ENCODE measurements at places on chromosomes 2 and 18.

DNA sequence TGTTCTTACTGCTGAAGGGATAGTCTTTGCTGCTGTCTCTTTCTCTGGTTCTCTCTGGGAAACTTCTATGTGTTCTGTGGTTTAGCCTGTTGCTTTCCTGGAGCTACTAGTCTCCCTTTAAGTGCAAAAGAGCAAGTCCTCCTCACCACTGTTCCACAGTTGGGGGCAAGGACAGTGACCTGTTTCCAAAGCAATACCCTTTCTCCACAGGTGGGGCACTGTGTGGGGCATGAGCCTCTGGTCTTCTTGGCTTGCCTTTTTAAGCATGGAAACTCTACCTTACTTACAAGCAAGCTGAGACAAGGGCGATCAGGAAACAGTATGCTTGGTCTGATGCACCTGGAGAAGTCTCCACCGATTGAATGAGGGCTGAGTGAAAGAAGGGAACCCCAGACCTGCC is 156.7 kb downstream of the CPS1 start:
- DNase-seq: no peak

DNA sequence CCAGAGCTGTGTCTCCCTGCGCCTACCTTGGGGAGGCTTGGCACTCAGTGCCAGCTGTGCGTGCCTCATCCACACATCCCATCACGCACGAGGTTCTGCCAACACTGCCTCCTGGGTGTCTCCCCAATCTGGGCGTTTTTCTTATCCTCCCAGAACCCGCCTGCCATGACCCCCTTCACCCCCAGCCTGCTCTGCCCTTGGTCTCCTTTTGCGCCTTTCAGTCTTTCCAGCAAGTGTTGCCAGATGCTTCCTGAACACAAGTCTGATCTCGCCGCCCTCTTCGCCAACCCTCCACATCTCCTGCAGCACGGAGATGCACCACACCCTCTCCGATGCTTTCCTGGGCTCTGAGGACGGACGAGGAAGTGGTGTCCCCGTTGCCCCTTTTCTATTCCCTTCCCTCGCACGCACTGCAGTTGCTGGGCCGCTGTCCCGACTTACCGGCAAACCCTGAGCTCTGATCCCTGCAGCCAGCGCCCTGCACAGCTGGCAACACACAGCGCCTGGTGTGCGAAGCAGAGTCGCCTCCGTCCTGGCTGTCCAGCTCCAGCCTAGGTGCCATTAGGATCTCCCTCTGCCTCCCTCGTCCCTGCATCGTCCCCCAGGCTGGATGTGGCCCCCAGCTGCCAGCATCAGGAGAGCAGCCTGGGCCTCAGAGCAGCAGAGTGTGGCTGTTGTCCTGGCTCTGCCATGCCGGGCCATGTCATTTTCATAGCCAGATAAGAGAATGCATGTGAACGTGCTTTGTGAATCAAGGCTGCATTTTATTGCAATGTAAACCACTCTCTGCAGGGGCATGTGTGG is 22.6 kb upstream of the ALLC start:
- DNase-seq: no peak

- no peak for DNase-seq
These were observed 115.4 kb downstream of the CCDC85A start for GRCh38 chr2:56299171-56299691.

DNA sequence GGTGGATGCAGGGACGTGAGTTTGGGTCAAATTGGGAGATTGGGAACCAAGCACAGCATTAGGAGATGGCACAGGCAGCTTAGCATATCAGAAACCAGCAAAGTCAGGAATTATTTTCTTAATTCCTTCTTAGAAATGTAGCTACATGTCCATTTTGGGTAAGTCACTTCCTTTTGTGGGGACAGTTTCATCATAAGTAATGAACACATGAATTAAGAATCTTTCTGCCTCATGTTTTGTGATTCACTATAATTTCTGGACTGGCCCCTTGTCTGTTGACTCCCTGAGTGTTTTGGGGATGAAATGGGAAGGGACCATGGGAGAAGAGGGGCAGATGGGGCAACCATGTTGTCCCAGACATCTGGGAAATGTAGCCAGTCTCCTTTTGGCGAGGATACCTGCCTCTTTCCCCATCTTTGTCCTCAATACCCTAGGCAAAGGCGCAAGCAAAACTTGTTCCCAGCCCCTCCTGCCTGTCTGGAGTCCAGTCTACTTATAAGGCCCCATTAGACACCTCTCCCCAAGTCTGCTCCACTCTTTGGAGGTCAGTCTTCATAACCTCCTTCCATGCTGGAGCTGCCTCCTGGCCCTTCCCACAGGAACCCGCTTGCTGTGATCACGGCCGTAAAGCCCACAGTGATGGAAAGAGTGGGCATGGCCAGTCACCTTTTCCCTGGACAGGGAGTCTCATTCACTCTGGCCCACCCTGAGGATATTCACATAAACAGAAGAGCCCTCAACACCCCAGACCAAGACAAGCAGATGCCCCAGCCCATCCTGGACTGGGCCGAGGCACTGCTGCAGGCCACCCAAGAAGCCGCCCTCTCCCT is 25.7 kb downstream of the MTHFD2 start:
- DNase-seq: no peak

GRCh38 chr2:38735999-38736320 is 15.2 kb downstream of the SRSF7 start:
- no peak for DNase-seq

DNA sequence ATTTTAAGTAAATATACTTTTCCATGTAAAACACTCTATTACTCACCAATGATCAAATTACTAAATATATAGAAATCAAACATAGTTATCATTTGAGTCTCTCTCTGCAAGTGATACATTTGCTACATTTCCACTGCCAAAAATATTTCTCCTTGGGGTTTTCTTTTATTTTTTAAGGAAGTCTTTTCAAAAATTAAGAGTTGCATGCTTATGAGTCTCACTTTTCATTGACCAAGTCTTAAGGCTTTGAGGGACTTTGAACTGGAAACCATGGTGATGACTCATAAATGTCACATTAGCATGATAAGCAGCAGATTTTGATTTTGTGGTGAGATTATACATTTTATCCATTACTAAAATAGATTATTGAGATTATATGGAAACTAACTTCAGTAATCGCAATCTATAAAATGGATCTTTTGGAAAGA is 152.9 kb downstream of the FAM124B start:
- no peak for DNase-seq

- no peak for DNase-seq
These were observed 30.2 kb upstream of the SPP2 start for GRCh38 chr2:234020332-234020731.

DNA sequence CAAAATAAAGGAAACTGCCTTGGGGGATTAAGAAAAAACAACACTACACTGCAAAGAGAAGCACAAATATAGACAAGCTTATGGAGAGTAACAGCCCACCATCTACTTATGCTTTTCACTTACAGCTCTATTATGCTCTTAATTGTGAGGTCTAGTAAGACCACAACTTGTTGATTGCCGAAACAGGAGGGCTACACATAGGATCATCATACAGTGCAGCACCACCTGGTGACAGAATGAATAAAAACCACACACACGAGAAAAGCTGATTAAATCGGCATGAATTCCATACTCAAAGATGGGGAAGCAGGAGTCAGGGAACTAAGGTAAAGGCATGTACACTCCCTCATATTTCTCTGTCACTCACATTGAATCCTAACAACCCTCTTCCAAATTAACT is 259.2 kb downstream of the IKZF2 start:
- no peak for DNase-seq

DNA sequence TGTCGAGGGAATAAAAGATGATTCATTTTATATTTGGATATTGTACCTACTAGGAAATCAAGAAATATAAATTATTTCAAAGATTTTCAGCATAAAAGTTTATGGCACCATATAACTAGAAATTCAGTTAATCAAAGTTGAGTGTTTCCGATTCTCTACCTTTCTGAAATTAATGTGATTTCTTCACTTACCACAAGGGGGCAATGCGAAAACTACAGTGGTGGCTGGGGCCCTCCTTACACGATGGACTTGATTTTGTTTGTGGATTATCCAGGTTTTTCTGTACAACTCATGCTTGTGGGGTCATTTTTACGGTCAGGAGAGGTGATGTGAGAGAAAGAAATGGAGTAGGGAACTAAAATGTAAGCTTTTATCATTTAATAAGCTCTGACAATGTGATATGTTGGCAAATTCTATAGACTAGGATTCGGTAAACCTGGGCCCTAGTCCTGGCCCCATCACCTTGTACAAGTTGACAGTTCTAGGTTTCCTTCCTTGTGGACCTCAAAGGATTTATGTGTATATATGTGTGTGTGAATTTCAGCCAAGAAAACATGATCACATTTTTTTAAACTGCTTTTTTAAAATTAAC is 47.6 kb downstream of the G6PC2 start:
- DNase-seq: no peak

- DNase-seq: no peak
These were observed 295.1 kb downstream of the GALR1 start for GRCh38 chr18:77544792-77545191.

- DNase-seq: peak; percentile 81
These were observed at the start of gene NPHP1 for GRCh38 chr2:110204408-110205385. TSS of gene NPHP1 (minus strand) at chr2:110205013. CDS start at chr2:110204968, 45 bp downstream.

DNA sequence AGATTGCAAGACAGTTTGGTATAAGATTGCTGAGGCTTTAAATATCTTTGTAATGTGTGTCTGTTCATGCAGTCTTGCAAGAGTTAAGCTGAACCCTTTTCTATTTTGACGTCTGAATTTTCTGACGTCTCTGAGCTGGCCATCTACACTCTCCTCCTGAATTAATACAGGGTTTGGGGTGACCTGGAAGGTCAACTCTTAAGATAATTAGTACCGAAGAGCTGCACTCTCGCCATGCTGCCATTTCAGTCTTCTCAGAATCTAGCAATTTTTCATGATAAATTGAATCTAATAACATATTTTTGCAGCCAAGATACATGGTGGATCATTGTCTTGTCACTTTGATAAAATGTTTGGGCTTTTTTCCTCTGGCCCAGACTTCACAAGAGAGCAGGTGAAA is 1245.2 kb upstream of the CELF4 start:
- no peak for DNase-seq

- no peak for DNase-seq
These were observed 114.6 kb upstream of the CD302 start for GRCh38 chr2:159912580-159912979.

DNA sequence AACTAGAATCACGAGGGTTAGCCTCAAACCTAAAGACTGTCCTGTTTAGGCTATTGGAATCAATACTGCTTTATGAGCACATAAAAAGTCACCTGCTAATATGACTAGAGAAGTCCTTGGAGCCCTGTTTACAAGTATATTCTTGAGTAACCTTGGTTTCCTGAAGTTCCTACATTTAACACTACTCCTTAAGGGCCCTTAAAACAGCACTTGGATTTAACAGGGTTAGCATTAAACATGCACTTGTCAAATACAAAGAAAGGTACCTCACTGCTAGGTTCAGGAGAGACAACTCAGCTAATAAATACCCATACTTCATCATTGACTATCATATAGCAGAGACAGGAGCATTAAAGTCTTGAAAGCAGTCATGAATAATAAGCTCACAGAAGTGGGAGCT is 96.7 kb downstream of the SLC5A7 start:
- no peak for DNase-seq

- no peak for DNase-seq
These were observed 511.6 kb upstream of the CELF4 start for GRCh38 chr18:38077229-38077628.

DNA sequence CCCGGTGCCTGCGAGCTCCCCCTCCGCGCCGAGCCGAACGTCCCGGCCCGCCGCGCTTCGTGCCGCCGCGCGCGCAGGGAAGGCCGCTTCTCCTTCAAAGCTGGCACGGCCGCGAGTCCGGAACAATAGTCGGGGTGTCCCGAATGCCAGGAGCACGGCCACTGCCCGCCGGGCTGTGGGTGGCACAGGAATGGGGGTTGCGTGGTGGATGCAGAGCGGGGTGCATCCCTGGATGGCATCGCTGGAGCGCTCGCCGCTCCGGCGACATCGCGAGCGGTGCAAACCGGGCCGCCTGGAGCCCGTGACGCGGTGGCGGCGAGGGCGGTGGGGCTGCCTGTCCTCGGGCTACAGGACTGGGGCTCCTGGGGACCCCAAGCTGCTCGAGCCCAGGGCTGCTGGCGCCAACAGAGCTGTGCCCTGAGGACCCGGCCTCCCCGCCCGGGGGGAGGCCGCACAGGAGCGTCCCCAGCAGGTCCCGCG is 1.1 kb upstream of the SATB2 start:
- DNase-seq: no peak

DNA sequence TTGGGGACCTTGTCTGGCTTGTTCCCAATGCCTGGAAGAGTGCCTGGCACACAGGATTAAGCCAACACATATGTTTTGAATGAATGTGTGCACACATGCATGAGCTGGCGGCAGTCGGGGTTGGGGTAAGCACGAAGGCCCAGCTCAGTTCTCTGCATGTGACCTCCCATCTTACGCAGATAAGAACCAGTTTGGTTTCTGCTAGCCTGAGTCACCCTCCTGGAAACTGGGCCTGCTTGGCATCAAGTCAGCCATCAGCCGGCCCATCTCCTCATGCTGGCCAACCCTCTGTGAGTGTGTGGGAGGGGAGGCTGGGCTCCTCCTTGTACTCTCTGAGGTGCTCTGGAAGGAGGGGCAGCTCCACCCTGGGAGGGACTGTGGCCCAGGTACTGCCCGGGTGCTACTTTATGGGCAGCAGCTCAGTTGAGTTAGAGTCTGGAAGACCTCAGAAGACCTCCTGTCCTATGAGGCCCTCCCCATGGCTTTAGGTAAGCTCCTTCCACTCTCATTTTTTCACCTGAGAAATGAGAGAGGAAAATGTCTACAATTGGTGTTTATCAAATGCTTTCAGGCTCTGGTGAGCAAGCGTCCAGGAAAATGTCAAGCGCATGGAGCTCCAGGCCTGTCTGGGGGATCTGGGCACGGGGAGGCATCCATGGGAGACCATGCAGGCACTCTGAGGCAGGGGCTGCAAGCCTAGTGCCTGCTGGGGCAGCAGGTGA is 9.7 kb upstream of the IL1RN start:
- DNase-seq: no peak

DNA sequence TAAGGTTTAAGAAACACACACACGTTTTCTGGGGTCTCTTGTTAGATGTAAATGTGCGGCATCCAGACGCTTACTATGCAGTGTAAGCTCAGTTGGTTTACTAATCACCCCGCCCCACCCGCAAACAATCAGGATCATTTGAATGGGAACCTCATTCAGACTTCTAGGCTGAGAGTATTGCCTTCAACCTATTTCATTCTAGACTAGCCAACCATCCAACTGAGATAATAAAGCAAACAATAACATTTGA is 1.3 kb upstream of the FIGN start:
- no peak for DNase-seq

- no peak for DNase-seq
These were observed 41.4 kb upstream of the EML4 start for GRCh38 chr2:42127425-42128424.
